Dorsolateral prefrontal cortex (tissue), 122 donors: ENCODE measurements at places on chromosomes 11 and 22.

DNA sequence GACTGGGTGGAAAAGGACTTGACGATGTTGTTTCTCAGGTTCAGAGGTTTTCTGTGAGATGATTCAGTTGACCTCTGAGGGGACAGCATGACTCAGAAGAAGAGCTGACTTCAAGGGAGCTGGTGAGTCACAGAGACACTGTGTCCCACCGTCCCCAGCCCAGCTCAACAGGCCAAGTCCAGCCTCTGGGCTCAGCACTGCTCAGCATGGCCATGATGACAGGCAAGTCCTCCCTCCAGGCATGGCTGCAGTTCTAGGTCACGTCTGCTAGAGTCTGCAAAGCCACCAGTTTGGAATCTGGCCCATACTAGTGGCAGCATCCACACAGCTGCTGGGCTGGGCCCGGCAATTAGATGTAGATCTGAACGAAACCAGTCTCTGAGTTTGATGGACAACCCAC lies 12.9 kb downstream of the TRIM29 start:
- peak; percentile 60 for DNase-seq

DNA sequence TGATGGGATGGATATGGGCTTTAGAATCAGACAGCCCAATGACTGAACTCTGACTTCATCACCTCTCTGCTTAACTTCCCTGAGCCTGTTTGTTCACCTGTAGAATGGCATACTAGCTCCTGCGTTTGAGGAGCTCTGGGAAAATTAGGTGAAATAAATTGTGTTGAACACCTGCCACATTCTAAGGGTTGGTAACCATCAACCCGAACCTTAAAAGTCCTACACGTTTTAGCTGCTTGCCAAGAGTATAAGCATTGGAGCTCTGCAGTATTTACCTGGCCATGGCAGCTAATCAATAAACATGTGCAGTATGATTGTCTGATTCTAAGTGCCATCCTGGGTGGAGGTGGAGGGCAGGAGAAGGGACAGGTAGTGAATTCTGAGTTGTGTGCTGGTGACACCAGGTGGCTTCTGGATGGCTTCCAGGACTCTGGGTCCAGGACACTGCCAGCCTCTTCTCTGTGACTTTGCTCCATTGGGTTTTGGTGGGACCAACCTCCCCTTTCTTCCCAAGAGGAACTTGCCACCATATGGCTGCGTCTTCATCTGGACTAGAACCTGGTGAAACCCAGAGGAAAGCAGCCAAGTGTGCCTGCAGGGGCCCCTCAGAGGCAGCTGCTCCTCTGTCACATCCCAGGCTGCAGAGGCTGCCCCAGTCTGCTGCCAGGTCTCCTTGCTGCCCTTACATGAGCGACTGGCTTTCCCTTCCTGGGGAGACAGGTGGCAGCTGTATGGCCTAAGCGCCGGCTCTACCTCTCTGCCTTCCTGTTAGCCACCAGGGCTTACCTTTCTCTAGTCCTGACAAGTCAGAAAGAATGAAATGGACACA lies 85.6 kb downstream of the CACNG2 start:
- DNase-seq = no peak

- peak; percentile 79 for DNase-seq
Measured at GRCh38 chr11:117814766-117815261, 9.7 kb downstream of the FXYD2 start.

DNA sequence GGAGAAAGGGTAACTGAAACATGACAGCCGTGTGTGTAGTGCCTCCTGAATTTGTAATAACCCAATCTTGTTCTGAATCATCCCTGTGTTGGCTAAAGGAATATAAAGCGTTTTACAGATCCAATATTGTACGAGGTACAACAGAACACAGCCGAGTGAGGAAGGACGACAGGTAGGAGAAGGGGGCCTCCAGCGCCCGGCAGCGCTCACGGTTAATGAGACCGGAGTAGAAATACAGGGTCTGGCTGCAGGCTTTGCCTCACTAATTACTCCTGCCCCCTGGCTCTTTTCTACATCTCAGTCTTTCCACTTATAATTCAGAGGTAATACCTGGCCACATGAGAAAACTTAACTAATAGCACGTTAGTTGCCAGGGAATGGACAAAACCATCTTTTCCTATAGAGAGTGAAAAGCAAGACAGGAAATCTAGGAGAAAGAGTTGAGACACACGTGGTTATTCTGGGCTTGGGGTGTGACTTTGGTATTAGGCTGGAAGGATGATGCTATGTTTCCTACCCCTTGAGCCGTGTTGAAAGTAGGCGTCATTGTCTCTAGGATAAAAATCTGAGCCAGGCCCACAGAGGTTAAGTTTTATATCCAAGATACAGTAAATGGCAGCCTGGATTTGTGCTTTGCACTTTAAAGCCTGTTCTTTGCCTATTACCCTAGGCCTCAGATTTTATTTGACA lies 54.1 kb downstream of the GRIK4 start:
- no peak for DNase-seq

DNA sequence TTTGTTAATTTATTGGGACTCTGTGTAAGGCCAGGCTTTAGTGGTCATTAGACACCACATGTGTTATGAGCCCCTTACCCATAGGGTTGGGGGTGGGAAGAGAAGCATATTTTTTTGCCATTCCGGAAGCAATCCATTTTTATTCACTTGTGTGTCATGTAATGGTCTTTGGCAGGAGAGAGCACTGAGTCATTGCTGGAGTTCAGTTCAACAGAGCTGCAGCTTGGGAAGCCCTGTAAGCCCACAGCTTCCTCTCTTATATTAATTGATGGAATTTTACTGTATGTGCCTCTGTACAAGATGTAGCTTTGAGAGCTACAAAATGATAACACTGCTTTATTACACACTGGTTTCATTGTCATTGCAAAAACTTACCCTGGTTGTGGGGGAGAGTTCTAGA lies 177.3 kb upstream of the SORL1-AS1 start:
- no peak for DNase-seq

- no peak for DNase-seq
Measured at GRCh38 chr11:65309006-65309405, 5.7 kb upstream of the CDC42EP2 start.

- DNase-seq = no peak
Measured at GRCh38 chr11:82898241-82898640, 2.0 kb downstream of the PRCP start.

DNA sequence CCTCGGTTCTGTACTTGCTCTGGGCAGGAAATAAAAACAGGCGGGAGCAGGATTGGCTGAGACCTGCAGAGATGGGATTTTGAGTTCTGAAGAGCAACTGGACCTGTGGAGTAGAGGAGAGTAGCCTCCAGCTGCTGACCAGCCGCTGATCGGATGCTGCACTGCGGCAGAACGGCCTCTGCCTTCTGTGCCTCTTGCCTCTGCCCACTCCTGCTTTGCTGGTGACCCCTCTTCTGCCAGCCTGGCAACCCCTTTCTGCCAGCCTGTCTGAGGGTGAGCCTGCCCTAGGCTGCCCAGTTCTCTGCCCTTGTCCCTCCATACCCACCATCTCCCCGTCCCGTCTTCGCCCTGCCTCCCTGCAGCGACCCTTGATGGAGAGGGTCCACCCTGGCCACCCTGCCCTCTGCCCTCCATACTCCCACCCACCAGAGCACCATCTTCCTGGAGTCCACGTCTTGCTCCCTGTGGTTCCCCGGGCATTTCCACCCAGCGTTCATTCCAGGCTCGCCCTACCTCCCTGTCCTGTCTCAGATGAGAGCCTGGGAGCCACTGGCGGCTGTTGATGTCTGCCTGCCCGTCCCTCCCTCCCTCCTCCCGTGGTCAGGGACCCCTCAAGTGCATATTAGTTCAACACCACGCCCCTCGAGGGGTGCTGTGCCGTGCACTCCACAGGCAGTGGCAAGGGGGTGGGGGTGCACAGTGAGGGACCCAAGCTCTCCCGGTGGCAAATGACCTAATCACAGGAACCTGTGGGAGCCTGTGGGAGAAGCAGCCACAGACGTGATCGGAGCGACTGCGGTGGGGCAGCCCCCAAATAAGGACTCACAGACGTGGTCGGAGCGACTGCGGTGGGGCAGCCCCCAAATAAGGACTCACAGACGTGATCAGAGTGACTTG lies 863.3 kb downstream of the TBC1D22A start:
- DNase-seq = no peak

- DNase-seq = no peak
Measured at GRCh38 chr11:31069447-31070205, 299.9 kb downstream of the DCDC1 start.

DNA sequence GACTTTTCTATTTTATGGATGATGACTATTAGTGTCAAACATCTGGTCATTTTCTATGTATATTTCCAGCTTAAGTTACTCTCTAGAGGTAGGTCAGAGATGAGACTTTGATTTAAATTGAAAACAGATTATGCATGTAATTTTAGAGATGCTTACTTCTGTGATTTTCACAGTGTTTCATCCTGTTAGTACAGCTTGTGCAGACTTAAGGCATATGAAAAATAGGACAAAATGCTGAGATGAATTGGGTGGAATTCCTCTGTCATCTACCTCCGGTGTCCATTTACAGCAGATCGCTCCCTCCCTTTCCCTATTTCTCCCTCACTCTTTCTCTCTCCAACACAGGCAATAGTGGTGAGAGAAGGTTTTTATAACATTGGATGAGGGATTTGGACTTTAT lies 14.1 kb downstream of the JAM3 start:
- DNase-seq = no peak

- DNase-seq = no peak
Measured at GRCh38 chr22:49431551-49431950, 396.1 kb downstream of the BRD1 start.

GRCh38 chr11:76814414-76814813 lies 31.3 kb downstream of the TSKU start:
- no peak for DNase-seq

DNA sequence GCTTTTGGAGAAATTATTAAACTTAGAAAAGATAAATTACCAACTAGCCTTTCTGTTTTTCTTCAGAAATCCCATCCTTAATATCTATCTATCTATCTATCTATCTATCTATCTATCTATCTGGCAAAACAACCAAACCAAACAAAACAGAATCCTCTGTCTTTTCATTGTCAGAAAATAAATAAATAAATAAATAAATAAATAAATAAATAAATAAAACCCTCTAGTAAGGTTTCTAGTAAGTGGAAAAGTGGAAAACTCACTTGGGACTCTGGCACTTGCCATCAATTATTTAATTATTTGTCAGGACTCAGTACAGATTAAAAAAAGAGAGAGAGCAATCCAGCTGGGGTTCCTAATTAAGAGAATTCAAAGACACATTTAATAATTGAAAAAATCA lies 556.2 kb upstream of the CHORDC1 start:
- no peak for DNase-seq

DNA sequence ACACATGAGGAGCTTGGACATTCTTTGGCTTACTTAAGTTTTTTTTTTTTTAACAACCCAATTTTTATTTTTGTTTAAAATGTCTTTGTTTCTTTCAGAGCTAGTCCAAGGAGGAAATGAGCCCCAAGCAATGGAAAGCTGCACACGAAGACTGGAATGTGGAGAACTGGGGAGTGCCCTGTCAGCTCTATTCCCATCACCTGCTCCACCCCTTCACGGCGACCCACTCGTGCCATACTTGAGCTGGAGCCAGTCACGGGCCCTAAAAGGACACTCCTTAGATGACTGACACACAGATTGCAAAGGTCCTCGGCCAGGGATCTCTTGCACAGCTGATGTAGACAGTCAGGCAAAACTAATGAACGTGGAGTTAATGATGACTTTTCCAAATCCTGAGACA lies 10.6 kb upstream of the SLC25A18 start:
- DNase-seq = no peak

DNA sequence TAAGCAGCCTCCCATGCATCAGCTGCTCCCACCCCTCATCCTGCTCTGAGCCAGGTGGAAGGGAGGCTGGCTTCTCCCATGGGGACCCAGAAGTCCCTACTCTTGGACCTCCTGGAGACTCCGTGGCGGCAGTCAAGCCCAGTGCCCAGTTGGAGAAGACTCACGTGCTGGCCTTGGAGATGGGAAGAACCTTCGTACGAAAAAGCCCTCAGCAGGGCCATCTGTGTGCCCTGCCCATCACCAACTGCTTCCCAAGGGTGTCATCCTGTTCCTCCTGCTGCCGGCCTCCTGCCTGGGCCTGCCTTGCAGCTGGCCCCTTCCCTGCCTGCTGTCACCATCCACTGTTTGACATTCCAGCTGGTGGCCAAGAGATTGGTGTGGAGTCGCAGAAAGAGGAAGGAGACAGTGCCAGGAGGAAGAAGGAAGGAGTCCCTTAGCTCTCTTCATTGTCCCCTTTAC lies 28.0 kb downstream of the ARHGAP1 start:
- DNase-seq = no peak

- DNase-seq = no peak
Measured at GRCh38 chr11:19087658-19088057, 27.1 kb upstream of the MRGPRX2 start.

DNA sequence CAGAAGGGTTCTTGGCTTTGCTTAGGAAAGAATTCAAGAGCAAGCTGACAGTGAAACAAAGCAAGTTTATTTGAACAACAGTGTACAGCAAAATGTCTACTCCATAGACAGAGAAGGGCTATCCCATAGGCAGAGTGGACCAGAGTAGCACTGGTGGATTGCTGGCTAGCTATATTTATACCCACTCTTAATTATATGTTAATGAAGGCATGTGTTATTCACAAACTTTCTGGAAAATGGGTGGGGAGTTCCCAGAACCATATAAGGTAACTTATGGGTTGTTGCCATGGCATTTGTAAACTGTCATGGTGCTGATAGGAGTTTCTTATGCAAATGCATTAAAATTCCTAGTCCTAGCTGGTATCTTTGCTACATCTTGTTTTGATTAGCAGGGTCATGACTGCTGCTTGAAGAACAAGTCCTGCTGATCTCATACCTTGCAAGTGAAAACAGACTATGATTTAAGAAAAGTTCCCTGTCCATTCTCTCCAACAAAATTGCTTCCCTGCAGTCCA lies 330.5 kb downstream of the BUD13 start:
- no peak for DNase-seq

DNA sequence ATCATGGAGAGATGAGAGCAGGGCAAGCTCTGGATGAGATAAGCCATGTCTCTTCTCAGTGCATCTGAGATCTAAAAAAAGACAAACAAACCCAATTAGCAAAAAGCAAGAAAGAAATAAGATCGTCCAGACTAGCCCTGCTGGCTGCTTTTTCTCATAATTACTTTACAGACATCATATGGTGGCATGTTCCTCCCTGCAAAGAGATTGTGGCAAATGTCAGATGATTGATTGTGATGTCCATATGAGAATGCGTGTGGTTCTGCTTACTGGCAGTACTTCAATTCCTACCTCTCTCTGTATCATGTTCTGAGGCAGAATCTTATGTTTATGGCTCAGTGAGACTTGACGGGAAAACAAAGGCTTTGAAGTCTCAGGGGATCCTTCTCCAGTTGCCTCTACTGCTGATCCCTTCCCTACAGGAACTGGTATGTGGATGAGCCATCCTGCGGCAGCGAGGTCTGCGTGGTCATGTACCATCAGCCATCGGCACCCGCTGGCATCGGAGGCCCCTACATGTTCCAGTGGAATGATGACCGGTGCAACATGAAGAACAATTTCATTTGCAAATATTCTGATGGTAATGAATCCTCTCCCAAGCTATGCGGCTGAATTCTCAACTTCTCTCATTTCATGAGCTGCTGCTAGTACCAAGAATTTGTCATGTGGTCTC lies 8.8 kb downstream of the LAYN start:
- DNase-seq = no peak

DNA sequence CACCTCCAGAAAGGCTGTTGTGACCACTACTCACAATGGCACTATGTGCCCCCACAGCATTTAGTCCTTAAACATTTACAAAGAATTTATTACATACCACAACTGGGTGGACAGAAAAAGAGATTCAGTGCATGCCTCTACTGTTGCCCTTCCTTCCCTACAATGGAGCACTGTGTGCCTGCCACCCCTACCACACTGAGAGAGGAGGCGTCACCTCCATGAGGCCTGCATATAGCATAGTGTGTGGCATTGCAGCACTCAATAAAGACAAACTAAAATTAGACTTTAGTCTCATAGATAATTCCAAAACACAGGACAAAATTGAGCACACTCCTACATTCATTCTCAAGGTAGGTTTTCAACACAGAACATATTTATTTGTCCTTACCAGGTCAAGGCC lies 25.8 kb downstream of the THAP12 start:
- DNase-seq = no peak
